Cerebellar nuclear complex (tissue), 1 donor: ENCODE measurements at places on chromosomes 2 and 18.

DNA sequence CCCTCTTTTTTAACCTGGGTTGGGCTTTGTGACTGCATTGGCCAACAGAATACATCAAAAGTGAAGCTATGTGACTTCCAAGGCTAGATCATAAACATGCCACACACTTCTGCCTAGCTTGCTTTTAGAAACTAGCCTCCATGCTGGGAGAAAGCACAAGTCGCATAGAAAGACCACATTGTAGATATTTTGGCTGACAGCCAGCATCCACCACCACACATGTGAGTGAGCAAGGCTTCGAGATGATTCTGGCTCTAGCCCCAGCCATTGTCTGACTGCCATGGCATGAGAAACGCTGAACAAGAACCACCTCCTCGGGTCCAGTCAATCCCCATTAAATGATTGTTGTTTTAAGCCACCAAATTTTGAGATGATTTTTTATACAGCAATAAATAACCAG lies 66.8 kb upstream of the STPG4 start:
- DNase-seq, result no peak

DNA sequence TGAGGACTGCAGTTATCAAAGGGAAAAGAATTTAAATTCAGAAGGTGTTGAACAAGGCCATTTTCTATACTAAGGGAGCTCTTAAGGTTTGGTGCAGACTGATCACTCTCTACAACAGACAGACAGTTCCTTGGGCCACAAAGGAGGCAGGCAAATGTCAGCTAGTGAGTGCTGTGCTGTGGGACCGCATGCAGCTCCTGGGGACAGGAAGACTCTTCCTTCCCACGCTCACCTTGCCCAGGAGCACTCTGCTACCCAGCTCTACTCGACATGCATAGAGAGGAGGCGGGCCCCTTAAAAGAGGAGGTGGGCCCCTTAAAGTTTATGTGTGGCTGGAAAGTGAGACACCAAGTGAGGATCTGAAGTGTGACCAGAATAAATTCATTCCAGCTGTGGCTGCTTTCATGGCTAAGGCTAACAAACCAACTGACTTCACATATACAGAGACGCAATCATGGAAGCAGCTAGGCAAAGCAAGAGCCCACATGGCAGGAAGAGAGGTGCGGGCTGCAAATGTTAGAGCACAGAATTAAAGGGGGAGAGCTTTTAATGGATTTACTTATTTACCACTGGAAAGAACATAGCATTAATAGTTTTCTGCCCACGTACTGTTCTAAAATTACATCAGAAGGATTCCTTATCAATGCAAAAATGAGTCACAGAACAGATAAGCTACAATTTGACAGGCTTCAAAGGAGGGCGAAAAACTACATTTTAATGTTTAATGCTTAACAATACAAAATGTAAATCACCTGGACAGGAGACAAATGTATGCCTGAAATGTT lies 101.4 kb upstream of the RNU4ATAC start:
- DNase-seq, result no peak

DNA sequence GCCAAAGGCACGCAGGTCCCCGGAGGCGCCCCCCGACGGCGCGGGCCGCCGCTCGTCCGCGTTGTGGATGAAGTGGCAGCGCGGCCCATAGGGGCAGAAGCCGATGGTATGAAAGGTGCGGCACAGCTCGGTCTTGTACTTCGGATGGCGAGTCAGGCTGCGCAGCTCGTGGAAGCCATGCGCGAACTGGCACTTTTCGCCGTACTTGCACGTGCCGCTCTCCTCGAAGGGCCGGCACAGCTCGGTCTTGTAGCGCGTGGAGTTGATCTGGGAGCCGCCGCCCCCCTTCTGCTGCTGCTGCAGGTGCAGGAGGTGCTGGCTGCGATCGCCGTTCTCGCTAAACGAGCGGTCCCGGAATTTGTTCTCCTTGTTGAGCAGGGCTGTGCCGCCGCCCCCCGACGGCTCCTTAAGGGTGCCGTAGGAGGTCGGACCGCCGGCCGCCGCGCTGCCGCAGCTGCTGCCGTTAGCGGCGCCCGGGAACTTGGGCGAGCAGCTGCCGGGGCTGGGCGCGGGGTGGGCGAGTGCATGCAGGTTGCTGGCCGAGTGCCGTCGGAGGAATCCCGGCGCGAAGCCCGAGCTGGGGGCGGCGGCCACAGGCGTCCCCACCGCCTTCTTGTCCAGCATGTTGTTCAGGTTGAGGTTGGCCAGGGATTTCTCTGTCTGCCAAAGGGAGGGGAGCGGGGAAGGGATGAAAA lies 1.2 kb downstream of the ZFP36L2 start:
- no peak for DNase-seq

DNA sequence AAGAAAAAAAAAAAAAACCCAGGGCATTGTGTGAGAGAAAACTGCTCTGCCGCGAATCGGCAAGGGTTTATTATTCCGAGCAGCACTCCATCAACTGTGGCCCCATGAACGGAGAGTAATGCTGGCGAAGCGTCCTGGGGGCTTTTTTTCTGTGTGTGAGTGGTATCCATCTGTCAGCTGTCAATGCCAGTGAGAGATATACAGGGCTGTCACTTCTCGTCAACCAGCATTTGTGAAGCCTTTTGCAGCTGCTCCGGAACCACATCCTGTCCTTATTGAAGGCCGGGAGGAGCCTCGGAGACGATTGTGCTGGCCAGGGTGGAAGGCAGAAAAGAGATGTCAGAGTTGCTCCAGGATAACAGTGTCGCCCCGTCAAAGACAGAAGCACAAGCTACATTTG lies 356.9 kb upstream of the SMIM21 start:
- no peak for DNase-seq

- no peak for DNase-seq
Observed at GRCh38 chr2:121104721-121105141, 180.3 kb downstream of the TFCP2L1 start.

- DNase-seq, result no peak
Observed at GRCh38 chr2:194672994-194673393, 984.0 kb upstream of the SLC39A10 start.

DNA sequence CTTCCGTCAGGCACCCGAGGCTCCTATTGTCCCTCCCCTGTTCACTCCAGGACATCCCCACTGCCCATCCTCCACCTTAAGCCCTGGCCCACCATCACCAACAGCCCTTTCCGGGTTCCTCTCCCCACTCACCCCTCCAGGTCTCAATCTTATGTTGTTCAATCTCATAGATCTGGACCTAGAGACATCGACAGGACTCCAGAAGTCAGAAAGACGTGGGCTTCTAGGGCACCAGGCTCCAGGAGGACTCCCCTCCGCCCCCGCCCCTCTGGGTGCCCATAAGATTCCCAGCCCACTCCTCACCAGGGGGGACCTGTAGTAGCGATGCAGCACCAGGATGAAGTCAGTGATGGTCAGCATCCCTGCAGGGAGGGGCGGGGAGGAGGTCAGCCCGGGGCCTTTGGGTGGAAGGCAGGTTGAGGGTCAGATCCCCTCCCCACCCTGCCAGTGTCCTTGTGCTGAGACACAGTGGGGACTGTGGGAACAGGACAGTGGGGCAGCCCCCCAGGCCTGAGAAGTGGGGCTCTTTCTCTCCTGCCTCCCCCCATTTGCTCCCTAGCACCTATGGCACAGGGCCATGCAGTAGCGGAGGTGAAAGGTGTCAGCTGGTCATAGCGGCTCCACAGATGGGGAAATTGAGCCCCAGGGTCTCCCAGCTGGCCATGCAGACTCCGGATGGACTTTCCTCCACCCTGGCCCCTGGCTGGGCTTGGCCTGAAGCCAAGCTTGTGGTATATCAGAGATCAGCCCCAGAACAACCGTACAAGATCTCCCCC lies 3.7 kb downstream of the PRKAG3 start:
- no peak for DNase-seq

DNA sequence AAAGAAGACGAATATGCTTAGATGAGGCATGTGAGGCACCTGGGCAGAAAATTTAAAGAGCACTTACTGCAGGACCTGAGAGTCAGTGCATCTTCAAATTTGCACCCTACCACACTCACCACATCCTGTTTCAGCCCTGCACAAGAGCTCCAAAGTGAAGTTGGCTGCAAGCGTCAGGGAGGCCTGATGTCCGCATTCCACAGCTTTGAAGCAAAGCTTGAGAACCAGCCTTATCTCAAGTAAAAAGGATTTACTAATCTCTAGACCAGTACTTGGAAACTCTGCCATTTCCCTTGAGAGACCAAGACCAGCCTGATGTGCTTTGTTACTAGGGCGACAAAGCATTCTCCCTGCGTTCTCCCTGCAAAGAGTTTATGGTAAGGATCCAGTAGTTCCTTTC lies 3.4 kb upstream of the ASNSD1 start:
- no peak for DNase-seq

- DNase-seq, result no peak
Observed at GRCh38 chr2:196453613-196454047, 185.9 kb upstream of the CCDC150 start.

GRCh38 chr2:18413676-18414396 lies 146.6 kb downstream of the RDH14 start:
- no peak for DNase-seq

DNA sequence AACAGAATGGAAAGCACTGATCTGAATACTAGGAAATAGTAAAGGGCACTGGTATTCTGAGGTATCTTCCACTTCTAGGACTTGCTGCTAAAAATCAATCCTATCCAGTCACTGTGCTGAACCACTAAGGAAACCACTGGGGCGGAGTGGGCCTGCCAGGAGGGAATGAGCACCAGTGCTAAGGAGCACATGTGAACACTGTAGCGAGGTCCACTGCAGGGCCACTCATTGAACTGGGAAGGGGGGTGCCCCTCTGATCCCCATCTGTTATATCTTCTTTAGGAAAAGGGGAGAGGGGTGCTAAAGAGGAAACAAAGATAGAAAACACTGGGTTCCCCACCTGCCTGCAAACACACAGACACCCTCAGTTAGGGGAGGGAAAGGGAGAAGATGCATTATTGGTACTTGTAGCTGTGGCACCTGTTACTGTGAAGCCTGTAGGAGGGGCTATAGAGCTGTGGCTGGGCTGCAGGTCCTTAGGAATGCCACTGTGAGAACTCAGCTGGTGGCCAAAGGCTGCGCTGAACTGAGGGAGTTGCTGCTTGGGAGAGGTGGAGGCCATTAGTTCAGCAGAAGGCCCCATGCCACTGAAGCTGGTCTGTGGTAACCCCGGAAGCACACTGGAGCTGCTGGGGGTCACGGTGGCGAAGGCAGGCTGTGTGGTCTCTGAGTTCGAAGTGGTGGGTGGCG lies 81.8 kb downstream of the INO80D start:
- DNase-seq, result no peak

DNA sequence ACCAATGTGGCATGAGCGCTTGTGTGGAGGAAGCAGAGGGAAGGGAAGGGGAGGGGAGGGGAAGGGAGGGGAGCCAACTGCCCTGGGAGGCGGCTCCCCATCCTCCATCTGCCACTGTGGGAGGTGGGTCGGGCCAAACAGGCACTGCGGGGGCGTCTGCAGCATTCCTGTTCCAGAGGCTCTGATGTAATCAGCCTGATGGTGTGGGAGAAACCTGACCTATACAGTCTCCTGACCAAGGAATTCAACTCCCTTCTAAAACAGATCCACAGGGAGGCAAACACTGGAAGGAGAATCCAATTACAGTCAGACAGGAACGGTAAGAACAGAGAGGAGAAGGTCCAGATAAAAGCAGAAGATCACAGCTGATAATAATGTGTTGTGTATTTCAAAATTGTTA lies 88.8 kb downstream of the CD8B2 start:
- DNase-seq, result no peak

DNA sequence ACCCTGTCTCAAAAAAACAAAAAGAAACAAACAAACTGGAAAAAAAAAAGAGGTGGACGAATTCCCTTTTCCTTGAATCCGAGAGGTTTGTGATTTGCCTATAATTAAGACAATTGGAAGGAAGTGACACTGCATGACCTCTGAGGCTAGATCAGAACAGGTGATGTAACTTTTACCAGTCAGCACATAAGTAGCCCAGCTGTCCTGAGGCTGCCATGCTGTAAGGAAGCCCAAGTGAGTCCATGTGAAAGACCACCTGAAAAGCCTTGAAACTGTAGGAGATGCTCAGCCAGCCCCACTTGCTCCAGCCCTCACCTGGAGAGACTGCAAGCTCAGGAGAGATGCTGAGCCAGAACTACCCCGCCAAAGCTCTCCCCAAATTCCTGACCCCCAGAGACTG lies 166.8 kb downstream of the TGIF1 start:
- no peak for DNase-seq

GRCh38 chr2:98664323-98664722 lies 55.9 kb downstream of the UNC50 start:
- DNase-seq, result no peak

GRCh38 chr2:158221063-158222020 lies 119.7 kb downstream of the UPP2 start:
- no peak for DNase-seq

GRCh38 chr2:128642316-128642715 lies 323.6 kb upstream of the HS6ST1 start:
- DNase-seq, result no peak

DNA sequence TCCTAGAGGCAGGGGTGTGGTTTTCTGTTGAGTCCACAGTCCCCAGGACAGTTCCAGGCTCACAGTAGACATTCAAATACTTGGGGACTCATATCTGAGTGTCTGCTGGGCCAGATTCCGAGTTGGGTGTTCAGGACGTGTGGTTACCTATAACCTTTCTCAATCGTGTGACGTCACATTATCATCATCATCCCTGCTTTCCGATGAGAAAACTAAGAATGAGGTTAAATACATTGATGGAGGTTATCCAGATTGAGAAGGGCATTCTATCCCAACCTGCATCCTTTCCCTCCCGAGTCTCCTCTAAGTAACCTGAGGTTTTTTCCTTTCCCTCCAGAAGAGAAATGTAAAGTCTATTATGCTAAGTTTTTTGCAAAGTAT lies 204.6 kb downstream of the MGAT5 start:
- DNase-seq, result no peak

DNA sequence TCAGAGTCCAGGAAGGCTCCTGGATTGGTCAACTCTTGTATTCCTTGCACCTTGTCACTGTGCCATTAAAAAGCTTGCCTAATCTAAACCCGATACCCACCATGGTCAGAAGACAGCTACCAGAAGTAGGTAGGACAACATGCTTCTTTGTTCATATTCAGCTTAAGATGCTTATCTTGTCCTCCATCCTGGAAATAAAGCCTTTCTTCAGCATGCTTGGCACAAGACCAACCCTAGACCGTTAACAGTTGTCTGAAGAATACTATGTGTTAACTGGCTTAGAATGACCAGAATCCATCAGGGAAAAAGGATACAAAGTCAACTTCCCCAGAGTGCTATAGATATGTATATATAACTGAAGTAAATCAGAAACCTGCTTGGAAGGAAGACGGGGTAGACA lies 193.9 kb downstream of the ZRANB3 start:
- DNase-seq, result no peak

DNA sequence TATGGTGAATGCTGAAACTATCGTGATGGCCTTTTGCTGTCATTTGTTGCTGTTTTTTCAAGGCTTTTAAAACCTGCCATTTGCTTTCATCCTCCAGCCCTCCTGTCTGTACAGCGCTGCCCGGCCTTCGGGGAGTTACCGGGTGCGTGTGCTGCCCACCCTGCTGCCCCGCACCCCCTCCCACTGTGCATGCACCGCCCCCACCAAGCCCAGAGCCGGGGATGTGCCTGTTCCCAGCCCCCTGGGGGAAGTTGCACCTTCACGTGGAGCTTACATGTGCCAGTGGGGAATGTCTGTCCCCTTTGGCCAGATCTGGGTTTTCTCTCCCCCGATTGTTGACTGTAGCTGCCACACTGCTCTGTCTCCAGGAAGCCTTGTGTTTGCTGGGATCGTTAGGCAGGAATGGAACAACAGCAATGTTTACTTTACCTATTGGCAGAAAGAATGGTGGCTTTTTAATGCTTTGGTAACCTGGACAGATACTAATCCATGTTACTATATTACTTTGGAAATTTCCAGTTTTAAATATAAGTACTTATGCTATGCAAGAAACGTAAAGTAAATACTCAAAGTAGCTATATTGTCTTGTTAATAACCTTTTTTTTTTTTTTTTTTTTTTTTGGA lies 64.8 kb upstream of the RBM44 start:
- no peak for DNase-seq

GRCh38 chr2:27493948-27494283 lies 1.1 kb downstream of the FNDC4 start:
- no peak for DNase-seq
